Pancreas (tissue), 10 donors: ENCODE measurements at places on chromosomes 4 and X.

DNA sequence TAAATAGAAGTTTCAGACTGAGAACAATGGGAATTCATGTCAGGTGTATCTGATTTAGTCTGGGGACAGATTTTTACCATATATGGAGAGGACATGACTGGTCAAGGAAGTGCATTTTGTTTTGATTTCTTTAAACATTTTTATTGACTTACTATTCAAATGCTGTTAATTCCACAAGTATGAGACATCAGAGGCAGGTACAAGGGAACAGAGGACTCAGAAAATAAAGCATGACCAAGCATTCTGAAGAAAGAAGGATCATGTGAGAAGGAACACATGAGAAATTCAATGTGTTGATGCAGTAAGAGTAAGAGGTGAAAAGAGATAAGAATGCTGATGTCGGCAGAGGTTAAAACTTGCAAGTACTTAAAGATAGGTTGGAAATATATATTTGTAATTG is 1452.6 kb downstream of the PCDH7 start:
- no peak for DNase-seq

DNA sequence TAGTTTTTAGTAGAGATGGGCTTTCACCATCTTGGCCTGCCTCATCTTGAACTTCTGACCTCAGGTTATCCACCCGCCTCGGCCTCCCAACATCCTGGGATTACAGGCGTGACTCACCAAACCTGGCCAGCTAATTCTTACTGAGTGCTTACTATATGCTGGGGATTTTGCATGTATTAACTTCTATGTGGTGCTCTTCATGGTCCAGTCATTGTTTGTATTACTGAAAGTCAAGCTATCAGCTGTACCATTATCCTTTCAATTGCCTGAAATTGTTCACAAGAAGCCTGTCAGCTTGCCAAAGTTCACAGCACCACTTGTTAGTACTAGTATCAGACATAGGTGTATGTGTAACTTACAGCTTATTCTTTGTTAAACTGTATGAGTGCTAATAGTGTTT is 1272.1 kb downstream of the ARAP2 start:
- no peak for DNase-seq

GRCh38 chrX:54885740-54886139 is 34.9 kb upstream of the TRO start:
- DNase-seq: no peak

DNA sequence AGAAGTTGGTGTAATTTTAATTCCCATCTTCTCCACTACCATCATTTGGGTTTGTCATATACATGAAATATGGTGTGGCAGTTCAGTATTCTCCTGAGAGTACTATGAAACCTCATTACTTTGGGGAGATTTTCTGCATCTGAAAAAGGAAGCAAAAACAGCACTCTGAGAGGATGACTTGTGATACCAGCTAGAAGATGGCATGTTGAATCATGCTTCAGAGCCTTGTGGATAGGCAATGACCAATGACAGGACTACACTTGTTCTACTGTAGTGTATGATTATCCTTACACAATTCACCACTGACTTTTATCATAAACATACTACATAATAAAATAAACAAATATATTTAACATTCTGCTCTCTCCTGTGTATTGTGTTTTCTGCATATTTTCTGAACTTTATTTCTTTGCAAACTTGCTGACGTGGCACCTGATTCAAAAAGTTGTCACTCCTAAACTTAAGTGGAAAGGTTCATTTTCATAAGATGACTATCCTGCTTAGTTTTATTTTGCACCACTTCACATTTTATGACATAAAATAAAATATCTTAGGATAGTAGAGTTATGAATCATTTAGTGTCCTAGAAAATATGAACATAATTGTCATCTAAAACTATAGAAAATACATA is 991.3 kb downstream of the FSTL5 start:
- DNase-seq: no peak
